Colonic mucosa (tissue), 4 donors: ENCODE measurements at places on chromosomes 4 and X.

GRCh38 chr4:145808021-145808650 lies 128.2 kb downstream of the C4orf51 start:
- no peak overlapping the region for H3K4me3 ChIP-seq
- no peaks in the 10 kb centered on the region for H3K36me3 ChIP-seq
- no peak for DNase-seq
- H3K4me1 ChIP-seq, result no peaks in the 10 kb centered on the region

DNA sequence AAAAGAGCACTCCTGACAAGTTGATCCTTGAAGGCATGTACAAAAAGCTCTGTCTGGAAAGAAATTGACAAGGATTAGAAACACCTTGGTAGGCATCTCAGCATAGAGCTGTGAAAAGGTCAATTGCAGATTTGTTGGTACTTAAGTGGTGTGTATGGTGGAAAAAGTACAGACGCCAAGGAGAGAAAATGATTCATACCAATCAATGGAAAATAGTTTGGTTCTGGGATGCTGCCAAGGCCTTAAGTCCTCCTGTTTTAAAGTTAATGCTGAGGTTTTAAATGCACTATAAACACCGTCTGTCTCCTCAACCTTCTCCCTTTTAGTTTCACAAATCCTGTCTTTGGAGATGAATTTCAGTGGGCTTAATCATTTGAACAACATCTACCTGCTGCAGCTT lies 524.1 kb downstream of the IL15 start:
- no peaks in the 10 kb centered on the region for H3K4me1 ChIP-seq
- no peak for DNase-seq
- H3K27me3 ChIP-seq, result no peaks in the 10 kb centered on the region
- H3K36me3 ChIP-seq, result no peaks in the 10 kb centered on the region
- no peak overlapping the region for H3K4me3 ChIP-seq

- H3K4me1 ChIP-seq, result no peaks in the 10 kb centered on the region
- no peaks in the 10 kb centered on the region for H3K27me3 ChIP-seq
- no peak overlapping the region for H3K27ac ChIP-seq
- DNase-seq, result no peak
- no peaks in the 10 kb centered on the region for H3K36me3 ChIP-seq
Measured at GRCh38 chr4:148004228-148004857, 272.5 kb downstream of the ARHGAP10 start.

DNA sequence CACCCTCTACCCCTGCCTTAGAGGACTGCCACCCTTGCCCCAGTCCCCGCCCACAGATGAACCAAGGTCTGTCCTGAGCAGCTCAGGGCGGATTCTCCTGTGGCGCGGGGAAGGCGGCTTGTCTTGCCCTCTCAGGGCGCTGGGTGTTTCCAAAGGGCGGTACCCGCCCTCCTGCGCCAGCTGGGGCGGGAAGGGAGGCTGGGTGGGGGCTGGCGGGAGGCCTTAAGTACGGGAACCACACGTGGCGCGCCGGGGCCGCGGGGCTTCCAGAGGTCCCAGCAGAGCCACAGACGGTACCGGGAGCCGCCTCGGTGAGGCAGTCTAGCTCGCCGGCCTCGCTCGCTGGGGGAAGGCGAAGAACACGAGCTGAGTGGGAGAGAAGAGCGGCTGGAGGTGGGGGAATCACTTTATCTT lies 361.1 kb downstream of the MID1IP1 start:
- DNase-seq, result peak; percentile 64
- no peaks in the 10 kb centered on the region for H3K36me3 ChIP-seq
- H3K4me3 ChIP-seq, result no peak overlapping the region
- H3K27me3 ChIP-seq, result no peaks in the 10 kb centered on the region
- H3K27ac ChIP-seq, result no peak overlapping the region

DNA sequence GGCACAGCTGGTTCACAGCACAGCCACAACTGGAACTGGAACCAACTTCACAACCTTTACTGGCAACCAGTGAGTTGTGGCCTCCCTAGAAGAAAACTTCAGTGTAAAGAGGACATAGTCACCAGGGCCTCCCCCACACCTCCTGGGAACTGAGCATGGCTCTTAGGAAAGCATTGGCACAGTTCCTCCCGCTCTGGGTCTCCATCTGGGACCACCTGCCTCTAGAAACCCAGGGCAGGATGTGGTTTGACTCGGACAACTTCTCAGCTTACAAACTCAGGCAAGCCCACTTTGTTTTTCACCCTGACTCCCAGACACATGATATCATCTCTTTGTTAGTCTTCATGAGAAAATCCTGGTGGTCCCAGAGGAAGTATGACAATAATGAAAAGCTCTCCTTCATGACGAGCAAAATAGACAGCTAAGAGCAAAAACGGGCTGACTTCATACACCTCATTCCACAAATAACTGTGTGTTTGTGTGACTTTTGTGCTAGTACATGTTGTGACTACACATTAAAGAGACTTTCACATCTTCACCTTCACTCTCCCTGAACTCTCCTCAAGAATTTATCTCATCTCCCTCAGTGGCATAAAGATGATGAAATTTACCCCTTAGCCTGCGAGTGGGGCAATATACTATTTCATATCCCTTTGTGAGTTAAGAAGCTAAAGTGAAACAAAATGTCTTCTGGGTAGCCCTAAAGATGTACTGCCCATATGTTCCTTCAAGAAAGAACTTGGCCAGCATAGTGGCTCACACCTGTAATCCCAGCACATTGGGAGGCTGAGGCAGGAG lies 75.4 kb downstream of the SH3KBP1 start:
- no peaks in the 10 kb centered on the region for H3K36me3 ChIP-seq
- H3K27ac ChIP-seq, result no peak overlapping the region
- H3K4me3 ChIP-seq, result no peak overlapping the region
- no peaks in the 10 kb centered on the region for H3K4me1 ChIP-seq
- no peak for DNase-seq

DNA sequence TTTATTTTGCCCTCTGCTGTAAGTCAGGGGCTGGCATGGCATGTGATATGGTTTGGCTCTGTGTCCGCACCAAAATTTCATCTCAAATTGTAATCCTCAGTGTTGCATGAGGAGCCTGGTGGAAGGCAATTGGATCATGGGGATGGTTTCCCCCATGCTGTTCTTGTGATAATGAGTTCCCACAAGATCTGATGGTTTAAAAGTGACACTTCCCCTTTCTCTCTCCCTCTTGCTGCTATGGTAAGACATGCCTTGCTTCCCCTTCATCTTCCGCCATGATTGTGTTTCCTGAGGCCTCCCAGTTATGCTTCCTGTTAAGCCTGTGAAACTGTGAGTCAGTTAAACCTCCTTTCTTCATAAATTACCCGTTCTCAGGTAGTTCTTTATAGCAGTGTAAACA lies 72.0 kb upstream of the MSX1 start:
- DNase-seq, result no peak
- no peaks in the 10 kb centered on the region for H3K4me1 ChIP-seq
- H3K4me3 ChIP-seq, result no peak overlapping the region
- H3K36me3 ChIP-seq, result no peaks in the 10 kb centered on the region
- H3K27me3 ChIP-seq, result no peaks in the 10 kb centered on the region

DNA sequence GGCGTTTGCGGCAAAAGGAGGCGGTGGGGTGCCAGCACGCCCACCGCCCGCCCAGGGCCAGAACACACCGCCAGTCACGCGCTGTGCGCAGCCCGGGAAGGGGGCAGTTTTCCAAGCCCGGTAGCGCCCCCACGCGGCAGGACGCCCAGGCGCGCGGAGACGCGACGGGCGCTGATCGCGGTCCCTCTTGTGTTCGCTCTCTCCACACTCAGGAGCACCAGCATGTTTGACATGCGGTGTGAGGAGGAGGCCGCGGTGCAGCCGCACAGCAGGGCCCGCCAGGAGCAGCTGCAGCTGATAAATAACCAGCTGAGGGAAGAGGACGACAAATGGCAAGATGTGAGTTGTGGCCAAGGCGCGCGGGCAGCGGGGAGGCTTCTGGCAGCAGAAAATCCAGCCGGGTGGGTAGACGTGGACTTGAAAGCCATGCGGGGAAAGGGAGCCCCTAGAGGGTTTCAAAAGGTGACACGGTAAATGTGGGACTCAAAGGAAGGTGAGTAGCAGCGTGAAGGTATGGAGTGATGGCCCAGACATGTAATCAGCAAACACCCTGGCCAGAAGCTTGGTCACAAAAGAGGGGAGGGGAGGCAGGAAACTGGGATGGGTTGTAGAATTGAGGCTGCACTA lies 104.1 kb downstream of the PHOX2B start:
- no peaks in the 10 kb centered on the region for H3K36me3 ChIP-seq
- H3K27me3 ChIP-seq, result no peaks in the 10 kb centered on the region
- peak; percentile 68 for DNase-seq

DNA sequence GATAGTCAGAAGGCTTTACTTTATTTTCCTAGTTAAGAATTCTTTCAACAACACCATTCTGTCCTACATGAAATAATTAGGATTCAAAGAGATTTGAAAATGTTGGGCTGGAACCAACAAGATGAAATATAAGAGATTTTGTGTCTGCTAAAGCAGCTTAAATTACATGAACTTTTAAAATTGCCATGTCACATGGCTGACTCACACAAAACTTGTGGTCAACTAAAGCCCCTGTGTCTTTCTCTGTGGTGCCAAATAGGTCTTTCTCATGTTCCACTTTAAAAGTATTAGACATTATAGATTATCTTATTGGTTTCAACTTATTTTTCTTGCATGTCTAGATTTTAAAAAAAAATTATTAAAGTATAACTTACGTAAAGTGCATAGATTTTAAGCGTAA lies 60.8 kb upstream of the FHL1 start:
- no peak for DNase-seq
- no peaks in the 10 kb centered on the region for H3K4me1 ChIP-seq
- no peak overlapping the region for H3K27ac ChIP-seq
- H3K36me3 ChIP-seq, result no peaks in the 10 kb centered on the region
- no peaks in the 10 kb centered on the region for H3K27me3 ChIP-seq

GRCh38 chr4:135598151-135598550 lies 1396.6 kb upstream of the PABPC4L start:
- H3K27ac ChIP-seq, result no peak overlapping the region
- no peaks in the 10 kb centered on the region for H3K36me3 ChIP-seq
- no peak for DNase-seq
- no peaks in the 10 kb centered on the region for H3K4me1 ChIP-seq

DNA sequence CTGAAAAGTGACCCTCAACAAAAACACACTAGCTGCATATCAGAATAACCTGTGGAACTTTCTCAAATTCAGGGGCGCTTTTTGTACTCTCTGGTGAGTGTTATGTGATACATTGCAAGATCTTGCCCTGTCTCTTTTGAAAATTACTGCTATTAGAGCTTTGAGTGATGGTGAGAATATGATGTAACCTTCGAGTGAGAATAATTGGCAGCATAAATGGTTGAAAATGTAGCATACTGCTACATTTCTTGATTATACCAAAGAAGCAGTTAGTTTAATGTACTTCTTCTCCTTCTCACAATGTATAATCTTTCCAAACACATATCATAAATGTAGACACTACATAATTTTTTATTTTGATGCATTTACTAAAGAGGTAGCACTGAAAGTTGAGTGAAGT lies 882.9 kb downstream of the FSTL5 start:
- no peak overlapping the region for H3K27ac ChIP-seq
- no peak overlapping the region for H3K4me3 ChIP-seq
- H3K4me1 ChIP-seq, result no peaks in the 10 kb centered on the region
- H3K27me3 ChIP-seq, result no peaks in the 10 kb centered on the region
- H3K36me3 ChIP-seq, result no peaks in the 10 kb centered on the region

- no peaks in the 10 kb centered on the region for H3K27me3 ChIP-seq
- no peaks in the 10 kb centered on the region for H3K36me3 ChIP-seq
- no peaks in the 10 kb centered on the region for H3K4me1 ChIP-seq
- H3K27ac ChIP-seq, result no peak overlapping the region
- no peak overlapping the region for H3K4me3 ChIP-seq
Measured at GRCh38 chrX:36913551-36913950, 94.6 kb upstream of the FAM47C start.

- no peaks in the 10 kb centered on the region for H3K36me3 ChIP-seq
- no peak for DNase-seq
- no peak overlapping the region for H3K4me3 ChIP-seq
- H3K4me1 ChIP-seq, result no peaks in the 10 kb centered on the region
Measured at GRCh38 chrX:3262901-3263300, 83.6 kb downstream of the MXRA5 start.

DNA sequence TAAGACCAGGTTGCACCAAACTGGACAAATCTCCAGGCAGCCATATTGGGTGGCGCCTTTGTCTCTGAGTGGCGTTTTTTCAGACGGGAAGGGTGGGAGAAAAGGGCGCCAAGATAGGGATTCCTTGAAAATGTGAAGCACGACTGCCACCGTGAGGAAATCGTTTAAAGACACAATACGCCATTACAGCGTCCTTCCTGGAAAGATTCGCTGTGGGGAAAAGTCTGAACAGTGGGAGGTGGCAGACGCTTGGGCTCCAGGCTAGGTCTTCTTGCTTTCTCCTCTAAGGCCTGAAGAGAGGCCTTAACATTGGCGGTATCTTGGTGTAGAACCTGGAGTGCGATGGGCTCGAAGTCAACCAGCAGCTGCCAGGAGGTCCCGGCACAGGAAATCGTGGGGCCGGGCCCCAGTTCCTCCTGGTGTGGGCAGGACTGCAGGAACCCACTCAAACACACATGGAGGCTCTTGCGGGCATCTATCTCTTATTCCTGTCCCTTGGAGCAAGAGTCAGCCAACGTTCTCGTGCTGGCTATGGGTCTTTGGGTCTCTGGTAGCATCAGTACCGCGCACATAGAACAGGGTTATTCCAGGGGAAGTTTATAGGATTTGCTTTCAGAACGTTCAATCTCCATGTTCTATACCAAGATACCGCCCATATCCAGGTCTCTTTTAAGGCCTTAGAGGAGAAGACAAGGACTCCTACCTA lies 208.8 kb downstream of the OR13H1 start:
- no peaks in the 10 kb centered on the region for H3K4me1 ChIP-seq
- H3K27ac ChIP-seq, result peak overlapping the region; percentile 55
- DNase-seq, result peak; percentile 90
- no peaks in the 10 kb centered on the region for H3K36me3 ChIP-seq

- no peak overlapping the region for H3K4me3 ChIP-seq
- H3K36me3 ChIP-seq, result no peaks in the 10 kb centered on the region
- no peaks in the 10 kb centered on the region for H3K27me3 ChIP-seq
Measured at GRCh38 chr4:139791681-139792080, 126.1 kb downstream of the MGST2 start.

DNA sequence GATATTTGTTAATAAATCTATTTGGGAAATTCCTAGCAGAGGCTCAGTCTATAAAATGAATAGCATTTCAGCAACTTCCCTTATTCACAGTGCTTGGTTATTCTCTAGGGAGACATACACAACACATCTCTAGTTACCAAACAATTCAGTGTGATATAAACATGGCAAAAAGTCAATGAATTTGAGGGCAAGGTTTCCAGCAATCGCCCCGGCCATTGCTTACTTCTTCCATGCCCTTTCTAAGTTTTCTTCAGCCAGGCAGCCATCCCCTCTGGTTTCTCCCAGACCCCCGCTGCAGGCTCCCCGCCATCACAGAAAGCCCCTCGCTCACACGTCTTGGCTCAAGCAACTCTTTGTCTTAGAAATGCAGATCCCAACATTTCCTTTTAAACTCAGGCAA lies 4.4 kb downstream of the TLR7 start:
- H3K27me3 ChIP-seq, result no peaks in the 10 kb centered on the region
- H3K4me3 ChIP-seq, result no peak overlapping the region
- no peak overlapping the region for H3K27ac ChIP-seq
- no peaks in the 10 kb centered on the region for H3K4me1 ChIP-seq
- no peak for DNase-seq
